ENCODE measurements at places on chromosomes 4 and X.

DNA sequence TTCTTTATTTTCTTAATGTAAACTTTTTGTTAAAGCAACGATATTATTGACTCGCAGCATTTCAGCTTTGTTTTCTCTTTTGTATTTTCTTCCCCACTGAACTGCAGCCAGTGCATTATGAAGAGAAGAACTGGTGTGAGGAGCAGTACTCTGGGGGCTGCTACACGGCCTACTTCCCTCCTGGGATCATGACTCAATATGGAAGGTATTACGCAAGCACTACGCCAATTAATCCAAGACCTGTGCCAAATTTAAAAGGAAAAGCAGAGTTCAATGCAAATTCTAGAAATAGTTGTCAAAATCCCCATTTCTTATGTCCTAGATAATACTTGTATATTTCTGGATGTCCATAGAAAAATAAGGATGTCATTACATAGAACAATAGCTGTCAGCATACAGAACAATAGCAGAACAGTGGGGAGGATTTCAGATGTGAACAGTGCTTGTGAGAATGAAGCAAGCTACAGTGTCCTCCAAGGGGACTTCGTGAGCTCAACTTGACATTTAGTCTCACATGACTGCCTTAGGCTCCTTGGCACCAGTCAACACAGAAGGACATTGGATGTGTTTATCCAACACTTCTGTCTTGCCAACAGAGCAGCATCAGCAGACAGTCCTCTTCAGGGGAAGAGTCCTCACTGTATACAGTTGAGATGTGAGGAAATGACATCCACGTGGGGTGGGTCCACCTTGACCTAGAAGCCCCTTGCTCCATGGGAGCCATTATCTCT, 85.9 kb downstream of the MAOA start:
- DNase-seq, result no peak

DNA sequence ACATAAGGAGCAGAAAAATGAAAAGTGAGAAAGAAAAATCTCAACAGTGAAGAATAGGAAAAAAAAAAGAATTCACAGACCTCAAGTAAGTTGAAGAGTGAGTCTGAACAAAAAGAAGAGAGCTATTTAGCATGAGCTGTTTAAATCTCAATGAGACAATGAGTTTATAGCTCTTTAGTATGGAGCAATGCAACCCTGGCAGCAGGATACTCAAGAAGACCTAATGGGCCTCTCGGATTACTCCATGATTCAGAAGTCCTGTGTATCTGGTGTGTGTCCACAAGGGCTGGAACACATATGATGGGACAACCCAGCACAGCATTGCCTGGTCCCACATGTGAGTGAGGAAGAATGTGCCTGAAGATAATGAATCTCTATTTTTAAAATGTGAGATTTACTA, 563.1 kb upstream of the INTU start:
- DNase-seq, result no peak

GRCh38 chr4:37802068-37802666, 24.3 kb upstream of the PGM2 start:
- DNase-seq, result no peak

DNA sequence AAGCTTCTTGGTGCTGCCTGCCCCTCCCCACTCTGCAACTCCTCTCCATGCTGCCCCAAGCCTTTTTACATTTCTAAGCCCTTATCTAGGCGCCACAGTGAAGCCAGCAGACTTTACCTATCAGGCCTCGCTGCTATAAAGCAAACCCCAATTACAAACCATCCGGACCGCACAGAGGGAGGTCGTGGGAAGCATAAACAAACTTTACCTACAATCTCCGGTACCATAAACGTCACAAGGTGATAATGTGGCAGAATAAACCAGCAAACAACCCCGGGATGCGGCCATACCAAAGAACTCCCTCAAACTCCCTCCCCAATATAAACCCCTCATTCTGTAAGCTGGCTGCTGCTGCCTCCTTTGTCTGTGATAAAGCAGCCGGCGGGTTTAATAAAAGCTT, 54.0 kb upstream of the ZCCHC13 start:
- DNase-seq, result no peak

GRCh38 chr4:7876201-7876875, 63.3 kb downstream of the AFAP1 start:
- peak; percentile 23 for DNase-seq

DNA sequence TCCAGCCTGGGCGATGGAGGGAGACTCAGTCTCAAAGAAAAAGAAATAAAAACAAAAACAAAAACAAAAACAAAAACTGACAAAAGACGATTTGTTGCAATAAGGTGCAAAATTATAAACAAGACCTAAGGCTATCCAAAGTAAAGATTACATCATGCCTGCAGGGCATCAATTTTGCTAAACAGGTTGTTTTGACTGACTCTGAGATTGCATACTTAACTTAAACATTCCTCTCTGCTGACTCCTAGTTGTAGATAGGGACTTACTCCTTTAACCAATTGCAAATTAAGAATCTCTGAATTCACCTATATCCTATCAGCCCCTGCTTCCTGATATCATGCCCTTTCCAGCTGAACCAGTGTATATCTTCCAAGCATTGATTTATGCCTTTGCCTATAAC, 2687.3 kb downstream of the PCDH7 start:
- no peak for DNase-seq

- peak; percentile 37 for DNase-seq
Measured at GRCh38 chrX:49230500-49231232, 2.5 kb downstream of the CACNA1F start.

DNA sequence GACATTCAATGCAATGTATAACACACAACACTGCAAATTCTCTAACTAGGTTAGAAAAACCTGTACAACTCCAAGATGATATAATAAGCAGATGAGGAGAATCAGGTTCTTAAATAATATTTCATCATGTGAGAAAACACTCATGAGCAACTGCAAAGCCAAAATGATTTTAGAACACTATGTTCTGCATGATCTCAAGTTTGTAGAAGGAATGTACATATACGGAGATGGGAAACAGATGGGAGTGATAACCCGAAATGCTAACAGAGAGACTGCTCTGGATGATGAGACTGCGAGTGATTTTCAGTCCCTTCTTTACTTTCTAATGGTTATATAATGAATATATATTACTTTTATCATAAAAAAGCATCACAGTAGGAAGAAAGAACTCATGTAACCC, 80.9 kb downstream of the PCYT1B start:
- DNase-seq, result no peak

DNA sequence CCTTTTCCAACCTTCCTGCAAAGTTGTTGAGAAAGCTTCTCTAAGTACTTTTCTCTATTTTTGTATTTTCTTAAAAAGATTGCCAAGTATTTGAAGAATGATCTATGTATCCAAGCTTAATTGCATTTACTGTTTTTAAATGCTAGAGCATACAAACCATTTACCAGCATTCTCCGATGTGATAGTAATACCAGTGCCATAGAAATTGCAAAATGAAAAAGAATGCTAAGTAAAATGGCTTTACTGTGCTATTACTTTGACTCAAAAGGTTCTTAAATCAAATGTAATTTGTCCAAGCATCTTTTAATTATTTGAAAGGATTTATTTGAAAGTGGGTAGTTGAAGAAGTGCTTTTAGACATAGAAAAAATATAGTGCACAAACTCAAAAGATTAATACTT, 1183.2 kb downstream of the RAPGEF2 start:
- no peak for DNase-seq

DNA sequence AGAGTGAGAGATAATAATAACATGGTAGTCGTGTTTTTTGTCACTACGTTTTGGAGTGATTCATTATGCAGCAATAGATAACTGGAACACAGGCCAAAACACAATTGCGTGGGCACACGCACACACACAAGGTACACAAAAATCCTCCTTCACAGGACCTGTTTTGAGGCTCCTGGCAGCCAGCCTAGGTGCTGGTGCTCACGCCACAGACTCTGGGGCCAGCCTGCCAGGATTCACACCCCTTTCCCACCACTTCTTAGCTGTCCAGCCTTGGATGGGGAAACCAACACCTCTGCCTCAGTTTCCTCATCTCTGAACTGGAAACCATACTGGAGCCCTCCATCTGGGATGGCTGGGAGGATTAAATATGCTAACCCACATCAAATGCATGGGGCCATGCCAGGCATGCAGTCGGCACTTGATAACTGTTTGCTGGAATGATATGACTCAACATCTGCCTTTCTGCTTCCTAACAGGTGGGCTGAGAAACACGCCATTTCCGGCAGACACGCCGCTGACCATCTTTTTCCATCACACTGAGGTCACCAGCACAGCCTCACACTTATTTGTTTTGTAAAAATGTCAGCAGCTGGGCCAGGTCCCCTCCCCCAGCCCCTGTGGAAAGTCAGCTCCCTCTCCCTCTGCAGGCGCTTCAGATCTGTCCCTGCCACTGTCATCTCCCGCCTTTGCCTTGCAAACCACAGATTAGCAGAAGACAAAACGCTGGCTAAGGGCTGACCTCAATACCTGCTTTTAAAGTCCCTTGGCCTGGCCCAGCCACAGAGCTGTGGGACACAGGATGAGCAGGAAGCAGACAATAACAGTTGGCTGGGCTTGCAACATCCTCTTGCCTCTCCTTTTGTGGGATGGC, 237.5 kb downstream of the BCOR start:
- peak; percentile 40 for DNase-seq

DNA sequence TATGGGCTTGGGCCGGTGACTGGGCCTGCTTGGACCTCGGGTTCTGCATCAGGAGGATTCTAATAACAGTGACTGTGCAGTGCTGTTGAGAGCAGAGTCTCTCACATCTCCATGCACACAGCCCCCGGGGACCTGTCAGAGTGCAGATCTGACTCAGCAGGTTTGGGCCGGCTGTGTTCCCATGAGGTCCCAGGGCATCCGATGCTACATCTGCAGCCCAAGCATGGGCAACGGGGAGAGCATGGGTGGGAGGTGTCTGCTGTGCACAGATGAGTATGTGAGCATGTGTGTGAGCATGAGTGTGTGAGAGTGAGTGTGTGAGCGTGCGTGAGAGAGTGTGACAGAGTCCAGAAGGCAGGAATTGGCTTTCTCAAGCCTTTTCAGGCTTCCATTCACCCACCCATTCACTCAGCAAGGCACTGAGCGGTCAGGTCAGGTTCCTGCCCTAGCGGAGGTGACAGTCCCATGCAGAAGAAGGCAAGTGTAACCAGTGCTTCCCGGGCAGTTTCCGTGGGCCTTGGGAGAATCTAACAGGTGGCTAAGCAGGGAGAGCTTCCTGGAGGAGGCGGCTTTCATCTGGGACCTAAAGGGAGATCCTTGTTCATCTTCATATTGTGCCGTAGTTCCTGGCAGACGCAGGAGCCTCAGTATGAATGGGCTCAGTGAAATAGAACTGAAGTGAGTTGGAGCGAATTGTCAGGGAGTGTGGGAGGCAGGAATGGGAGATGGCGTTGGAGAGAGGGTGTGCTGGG, 62.6 kb downstream of the SORCS2 start:
- DNase-seq, result no peak

GRCh38 chrX:152991123-152991522, 2.8 kb downstream of the PNMA5 start:
- no peak for DNase-seq

GRCh38 chr4:76420188-76420761, 666 bp downstream of the CCDC158 start:
- no peak for DNase-seq

- DNase-seq, result no peak
Measured at GRCh38 chr4:95524184-95524583, 24.6 kb downstream of the UNC5C start.

GRCh38 chr4:21469438-21470300, 478.9 kb downstream of the KCNIP4 start:
- no peak for DNase-seq

DNA sequence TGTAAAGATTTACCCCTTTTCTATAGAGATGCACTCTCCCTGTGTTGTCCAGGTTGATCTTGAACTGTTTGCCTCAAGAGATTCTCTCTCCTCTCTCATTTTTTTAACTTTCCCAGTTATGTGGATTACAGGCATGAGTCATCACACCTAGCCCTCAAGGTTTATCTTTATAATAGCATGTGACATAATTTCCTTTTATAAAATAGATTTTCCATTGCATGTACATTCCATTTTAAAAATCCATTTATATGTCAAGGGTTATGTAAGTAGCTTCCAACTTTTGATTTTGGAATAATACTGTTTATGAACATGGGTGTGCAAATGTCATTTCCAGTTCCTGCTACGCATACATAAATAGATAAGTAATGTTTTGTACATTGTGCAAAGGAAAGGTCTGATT, 20.6 kb downstream of the ZNF721 start:
- no peak for DNase-seq

GRCh38 chr4:127249066-127249766, 383.5 kb upstream of the INTU start:
- no peak for DNase-seq

DNA sequence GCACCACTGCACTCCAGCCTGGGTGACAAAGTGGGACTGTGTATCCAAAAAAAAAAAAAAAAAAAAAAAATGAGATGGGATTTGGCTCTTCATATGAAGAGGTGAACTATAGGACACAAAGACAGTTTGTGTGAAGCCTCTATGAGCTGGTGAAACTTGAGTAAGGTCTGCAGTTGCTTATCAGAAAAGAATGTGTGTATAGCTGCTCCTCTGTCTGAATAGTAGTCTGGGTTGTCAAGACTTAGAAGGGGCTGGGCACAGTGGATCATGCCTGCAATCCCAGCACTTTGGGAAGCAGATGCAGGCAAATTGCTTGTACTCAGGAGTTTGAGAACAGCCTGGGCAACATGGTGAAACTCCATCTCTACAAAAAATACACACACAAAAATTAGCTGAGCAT, 82.8 kb downstream of the ARSF start:
- DNase-seq, result no peak

DNA sequence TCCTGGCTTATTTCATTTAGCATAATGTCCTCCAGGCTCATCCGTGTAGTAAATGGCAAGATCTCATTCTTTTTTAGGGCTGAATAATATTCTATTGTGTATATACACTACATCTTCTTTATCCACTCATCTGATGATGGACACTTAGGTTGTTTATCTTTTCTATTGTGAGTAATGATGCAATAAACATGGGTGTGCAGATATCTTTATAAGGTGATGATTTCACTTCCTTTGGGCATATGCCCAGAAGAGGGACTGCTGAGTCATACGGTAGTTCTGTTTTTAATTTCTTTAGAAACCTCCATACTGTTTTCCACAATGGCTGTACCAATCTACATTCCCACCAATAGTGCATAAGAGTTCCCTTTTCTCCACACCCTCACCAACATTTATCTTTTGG, 317.6 kb upstream of the CNKSR2 start:
- no peak for DNase-seq

DNA sequence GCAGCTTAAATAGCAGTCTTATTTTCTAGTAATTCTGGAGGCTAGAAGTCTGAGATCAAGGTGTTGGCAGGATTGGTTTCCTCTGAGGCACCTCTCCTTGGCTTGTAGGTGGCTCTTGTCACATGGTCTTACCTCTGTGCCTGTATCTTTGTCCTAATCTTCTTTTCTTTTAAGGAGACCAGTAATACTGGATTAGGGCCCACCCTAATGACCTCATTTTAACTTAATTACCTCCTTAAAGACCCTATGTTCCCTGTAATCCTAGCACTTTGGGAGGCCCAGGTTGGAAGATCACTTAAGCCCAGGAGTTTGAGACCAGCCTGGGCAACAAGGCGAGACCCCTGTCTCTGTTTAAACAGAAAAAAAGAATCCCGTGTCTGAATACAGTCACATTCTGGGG, 38.9 kb downstream of the ARHGAP10 start:
- DNase-seq, result no peak

Data from central memory CD4-positive, alpha-beta T cell (primary cell).